ENCODE measurements at places on chromosomes 7 and 10.

DNA sequence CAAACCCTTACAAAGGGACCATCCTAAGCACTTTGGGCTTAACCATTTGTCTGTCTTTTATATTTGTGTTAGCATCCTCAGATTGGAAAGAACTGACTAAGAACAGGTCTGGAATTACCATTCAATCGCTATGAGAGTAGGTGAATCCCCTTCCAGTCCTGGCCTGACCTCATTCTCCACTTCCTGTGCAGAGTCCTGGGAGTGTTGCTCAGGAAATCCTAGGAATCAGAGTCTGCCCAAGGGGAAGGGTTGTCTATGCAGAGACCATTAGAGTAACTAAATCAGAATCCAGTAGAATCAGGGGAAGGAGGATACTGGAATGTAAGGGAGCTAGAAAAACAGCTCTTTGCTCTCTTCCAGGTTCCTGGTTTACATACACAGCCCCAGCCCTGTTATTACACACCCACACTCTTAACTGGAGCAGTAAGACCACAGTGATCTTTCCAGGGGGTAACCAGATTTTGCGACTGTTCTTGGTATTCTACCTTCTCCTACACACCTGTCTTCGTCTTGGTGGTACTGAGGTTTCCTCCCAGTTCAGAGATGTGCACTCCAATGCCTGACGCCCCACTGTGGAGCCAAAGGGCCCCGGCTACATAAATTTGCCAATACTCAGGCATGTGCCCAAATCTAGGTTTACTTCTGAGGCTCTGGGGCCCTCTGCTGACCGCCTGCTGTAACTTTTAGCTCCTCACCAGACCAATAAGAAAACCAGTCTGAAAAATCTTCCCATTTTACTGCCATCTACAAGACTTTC is 103.7 kb downstream of the RNF216 start:
- DNase-seq = peak; percentile 25

GRCh38 chr10:34041871-34042270 is 707.4 kb upstream of the NRP1 start:
- no peak for DNase-seq

DNA sequence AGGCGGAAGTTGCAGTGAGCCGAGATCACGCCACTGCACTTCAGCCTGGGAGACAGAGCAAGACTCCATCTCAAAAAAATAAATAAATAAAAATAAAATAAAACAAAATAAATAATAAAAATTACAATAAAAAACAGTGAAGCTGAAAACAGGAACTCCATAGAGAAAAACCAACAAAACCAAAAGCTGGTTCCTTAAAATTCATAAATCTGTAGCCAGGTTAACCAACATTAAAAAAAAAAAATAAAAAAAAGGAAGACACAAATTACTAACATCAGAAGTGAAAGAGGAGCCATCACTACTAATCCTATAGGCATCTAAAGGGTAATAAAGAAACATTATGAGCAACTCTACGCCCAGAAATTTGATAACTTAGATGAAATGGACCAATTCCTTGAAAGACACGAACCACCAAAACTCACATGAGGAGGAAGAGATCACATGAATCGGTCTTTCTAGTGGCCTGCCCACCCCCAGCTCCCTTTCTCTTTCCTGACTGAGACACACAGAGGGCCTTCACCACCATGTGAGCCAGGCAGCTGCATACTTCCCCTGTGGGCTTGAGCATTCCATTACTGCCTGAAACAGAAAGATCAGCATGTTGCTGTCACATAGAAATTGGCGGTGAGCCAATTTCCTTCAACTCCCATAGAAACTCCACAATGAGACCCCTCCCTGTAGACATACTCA is 208.7 kb downstream of the MAD1L1 start:
- DNase-seq = no peak

DNA sequence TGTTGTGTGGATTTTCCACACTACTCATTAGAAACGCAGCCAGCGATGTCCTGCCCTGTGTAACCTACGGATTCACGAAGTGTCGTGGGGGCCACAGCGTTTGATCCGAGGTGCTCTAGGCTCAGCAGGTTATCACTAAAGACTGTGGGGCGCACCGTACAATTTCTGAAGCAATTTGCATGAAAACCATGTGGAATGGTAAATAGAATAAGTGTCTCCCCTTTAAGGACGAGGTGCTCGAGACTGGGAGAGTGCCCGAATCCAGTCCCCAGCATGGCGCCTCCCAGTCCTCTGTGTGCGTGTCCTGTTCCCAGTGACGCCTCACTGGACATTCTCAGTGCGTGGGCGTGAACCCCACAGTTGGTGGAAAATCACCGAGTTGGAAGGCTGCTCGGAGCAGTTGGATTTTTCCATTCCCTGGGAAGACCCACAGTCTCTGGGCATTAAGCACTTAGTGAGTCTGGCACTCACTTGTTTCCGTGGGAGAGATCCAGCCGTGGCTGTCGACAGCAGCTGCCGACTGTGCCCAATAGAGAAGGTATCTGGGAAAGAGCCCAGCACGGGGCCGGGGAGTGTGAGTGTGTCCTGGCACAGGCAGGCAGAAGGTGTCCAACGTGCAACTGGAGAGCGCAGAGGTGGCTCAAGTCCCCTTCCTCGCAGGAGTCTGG is 37.0 kb downstream of the PFKP start:
- DNase-seq = no peak

DNA sequence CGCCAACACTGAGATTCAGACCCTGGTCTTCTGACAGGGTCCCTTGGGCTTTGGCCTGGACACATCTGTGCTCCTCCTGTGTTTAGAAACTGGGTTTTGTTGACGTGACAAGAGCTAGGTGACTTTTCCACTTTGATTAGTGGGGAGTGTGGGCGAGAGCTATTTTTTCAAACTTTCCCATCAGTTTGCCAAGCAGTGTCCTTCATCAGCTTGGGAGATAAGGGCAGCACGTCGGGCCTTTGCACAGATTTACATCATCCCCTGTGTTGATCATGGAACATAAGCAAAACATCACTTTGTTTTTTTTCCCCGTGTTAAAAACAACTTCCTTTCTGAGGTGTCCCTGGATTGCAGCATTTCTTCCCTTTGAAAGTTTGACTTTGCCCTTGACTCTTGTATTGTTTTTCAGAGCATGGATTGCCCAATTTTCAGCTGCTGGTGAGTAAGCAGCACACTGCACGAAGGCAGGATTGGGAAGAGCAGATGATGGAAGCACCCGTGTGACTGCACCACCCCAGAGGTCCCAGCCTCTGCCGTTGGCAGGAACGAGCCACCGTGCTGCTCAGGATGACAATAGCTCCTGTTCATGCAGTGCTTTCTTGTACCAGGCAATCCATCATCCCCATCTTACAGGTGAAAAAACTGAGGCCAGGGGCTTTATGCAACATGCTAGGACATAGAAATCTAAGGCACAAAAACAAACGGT is 6.4 kb upstream of the IGFBP1 start:
- DNase-seq = no peak

DNA sequence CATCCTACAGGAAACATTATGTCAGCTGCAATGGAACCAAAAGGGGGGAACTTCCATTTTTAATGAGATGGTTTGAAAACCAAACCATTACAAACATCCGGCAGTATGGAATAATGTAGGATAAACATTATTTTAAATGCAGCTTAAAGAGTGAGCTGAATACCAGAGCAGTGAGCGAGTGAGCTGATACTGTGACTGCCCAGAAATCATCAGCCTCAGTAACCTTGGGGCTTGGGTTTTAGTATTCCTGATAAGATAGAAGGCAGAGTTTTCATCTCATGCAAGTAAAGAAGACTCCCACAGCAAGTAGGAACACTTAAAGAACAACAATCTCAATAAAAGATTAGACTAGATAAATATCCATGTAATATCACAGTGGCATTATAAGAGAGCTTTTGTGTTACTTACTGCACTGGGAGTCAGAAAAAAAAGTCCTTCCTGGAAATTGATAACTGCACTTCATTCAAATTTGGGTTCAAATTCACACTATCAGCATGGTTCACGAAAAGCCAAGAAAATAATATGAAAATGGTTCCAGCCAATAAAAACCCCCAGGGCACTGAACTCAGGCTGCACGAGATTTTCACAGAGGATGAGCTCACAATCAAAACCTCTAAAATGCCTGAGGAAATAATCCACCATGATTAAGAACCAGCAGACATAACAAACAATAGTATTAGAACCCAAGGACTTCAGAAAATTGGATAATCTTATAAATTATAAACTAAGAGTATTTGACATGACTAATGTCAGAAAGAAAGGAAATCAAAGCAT is 115.7 kb downstream of the MTPAP start:
- DNase-seq = no peak
